AG09309 (cell line): ENCODE measurements at places on chromosomes 5 and 9.

DNA sequence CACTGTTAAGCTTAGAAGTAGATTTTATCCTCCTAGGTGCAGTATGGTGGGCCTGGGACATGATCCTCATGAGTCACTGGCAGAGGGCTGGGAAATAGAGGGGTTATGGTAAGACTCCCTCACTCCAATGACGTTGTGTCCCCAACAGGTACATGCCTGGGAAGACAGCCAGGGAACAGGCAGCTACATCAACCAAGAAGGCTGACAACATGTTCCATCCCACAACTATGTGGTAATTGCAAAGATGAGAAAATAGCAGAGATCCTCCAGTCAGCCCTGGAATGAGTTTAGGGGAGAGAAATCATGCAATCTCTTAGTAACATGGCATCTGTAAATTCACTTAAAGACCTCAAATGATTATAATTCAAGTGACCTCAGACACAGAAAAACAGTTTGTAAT, 114.4 kb upstream of the LIFR start:
- DNase-seq, result peak; percentile 27

DNA sequence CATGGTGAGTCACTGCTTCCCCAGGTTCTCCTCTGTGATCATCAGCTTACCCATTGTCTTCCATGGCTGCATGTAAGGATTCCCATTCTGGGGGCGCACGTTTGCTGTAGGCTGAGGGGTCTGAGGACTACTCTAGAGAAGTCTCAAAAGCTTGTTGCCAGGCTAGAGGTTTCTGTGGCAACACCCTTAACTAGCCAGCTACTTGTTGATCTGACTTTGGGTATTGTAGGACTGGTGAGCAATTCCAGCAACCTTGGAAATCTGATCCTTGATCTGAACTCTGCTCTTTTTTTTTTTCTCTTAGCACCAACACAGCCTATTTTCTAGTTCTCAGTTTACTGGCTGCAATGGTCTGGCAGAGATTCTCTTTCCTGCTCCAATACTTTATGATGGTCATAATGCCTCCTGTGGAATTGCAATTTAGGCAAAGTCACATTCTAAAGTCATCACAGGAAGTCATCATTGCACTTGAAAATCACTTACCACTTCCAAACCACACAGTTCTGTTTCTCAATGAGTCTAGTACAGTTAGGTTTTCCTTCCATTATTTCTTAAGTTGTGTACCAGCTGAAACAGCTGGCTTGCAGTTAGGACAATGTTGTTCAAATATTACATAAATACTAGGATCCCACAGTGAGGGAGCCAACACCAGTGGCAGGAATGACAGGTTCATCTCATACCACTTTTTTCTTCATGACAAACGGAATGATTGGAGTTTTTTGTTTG, 110.3 kb downstream of the SLC12A2 start:
- no peak for DNase-seq

DNA sequence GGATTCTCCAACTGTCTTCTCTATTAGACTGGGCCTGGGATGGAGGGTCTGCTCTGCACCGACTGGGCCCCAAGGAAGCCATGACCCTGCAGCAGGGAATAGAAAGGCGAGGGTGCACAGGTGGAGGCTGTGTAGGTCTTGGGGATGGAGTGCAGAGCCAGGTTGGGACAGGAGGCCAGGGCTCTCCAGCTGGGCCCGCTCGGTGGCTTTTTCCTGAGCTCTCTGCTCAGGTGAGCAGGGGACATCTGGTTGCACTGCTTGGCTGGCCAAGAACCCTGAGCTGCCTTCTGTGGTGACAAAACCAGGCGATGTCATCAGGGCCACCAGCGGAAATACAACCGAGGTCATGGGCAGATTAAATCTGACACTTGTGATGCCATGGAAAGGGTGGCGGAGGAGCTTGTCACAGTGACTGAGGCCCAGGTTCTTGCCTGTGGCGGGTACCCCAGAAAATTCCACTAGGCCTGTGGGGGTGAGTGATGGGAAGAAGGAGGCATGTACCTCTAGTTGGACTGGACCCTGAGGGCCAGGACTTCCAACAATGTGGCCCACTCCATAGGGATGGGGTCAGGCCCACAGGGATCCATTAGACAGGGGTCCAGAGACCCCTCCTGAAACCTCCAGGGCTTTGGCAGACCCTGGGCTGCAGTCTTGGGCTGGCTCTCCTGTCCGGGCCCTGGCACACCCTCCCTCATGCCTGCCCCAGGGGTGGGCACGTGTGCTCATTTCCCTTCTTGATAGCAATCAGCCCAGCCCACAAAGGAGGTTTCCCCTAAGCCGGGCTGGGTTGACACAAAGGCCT, 4.4 kb upstream of the IL3 start:
- no peak for DNase-seq

DNA sequence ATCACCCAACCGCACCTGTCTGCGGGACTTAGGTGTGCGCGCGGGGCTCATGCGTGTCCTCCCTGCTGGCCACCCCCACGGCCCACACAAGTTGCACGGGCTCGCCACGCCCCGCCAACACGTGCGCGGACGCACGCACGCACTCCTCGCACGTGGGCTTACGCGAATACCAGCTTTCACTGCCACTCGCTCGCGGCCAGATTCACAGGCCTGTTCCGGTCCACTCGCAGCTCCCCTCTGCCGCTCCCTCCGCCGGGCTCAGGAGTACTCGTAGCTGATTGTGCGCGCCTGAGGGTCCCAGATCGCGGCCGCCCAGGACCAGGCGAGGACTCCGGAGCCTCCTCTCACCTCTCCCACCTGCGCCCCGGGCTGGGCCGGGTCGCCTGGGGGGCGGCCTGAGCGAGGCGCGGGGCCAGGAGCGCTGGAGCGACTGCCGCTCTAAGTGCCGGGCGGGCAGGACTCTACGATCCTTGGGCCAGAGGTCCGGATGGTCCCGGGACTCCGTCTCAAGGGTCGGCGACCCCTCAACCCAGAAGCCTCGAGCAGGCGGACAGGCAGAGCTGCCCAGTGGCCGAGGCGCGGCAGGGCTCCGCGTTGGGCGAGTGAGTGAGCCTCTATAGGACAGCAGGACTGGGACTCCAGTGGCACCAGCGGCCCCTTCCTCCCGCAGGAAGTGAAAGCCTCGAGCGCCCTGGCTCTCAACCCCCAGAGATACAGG, 3.4 kb downstream of the PCDHGC5 start:
- DNase-seq, result no peak

DNA sequence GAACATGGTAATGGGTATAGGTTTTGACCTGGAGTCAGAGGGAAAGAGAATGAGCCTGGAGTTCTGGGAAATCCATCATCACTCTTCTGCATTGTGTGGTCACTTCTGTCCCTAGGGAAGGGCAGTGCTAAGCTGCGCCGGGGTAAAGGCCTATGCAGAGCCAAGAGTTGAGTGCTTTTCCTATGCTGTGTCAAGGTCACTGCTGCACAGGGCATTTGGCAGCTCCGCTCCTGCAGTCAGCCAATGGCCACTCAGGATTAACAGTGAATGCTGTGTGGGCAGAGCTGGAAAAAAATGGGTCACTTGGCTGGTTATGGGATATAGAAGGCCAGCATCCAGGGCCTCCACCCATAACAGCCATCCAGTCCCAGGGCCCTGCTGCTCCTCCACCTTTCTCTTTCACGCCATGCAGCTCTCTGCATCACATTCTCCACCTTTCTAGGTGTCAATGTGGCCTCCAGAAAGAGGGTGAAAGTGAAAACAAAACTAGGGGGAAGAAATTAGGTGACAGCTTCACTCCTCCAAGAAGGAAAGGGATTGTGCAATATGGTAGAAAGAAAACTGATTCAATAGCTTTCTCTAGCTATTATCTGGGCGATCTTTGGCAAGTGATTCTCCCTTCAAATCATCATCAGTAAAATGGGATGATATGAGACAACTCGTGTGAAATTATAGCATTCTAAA, 279.3 kb upstream of the ANKRD55 start:
- DNase-seq, result no peak

- DNase-seq, result no peak
Observed at GRCh38 chr5:3417376-3417943, 178.2 kb upstream of the IRX1 start.

DNA sequence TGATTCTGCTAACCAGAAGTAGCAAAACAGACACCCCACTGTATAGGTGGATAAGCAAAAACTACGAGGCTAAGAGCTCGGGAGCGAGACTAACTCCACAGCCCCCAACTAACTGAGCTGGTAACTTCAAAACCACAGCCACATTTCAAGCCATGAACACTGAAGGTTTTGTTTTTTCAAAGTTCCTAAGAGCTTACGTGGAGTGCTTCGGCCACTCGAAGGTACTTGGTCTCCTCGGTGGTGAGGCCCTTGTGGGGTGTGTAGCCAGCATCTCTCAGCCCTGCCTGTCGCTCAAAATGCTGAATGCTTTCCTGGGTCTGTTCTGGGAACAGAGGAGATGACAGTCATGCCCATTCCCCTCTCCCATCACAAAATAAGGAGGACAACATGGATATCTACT, 11.1 kb downstream of the KIAA1191 start:
- DNase-seq, result no peak

DNA sequence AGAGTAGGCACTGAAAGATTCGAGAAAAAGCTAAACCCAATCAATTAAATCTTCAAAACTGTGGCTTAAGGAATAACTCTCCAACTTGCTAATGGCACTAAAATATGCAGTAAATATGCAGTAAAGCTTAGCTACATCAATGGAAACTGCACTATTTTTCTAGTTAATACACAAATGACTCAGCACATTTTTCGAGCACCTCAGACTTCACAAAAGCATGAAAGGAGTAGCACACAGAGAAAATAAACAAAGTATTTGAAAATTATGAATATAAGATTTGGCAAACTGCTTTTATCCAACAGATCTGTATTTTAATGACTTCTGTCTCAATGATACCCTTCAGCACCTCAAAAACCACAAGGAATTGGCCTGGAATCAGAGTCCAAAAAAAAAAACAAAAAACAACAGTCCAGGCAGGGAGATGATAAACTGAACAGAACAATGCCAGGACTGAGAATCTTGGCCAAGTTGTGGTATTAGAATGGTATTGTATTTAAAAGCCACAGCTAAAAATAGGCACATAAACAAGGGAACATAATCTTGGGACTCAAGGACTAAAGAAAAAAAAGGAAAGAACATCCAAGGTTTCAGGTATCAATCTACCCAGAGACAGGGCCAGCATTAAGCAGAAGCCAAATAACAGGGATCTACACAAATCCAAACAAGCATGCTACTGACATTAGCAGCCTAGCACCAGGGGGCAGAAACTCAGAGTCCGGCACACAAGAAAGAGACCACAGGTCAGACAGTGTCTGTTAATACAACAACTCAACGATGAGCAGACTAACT, 21.4 kb downstream of the TMEM245 start:
- DNase-seq, result peak; percentile 81

- no peak for DNase-seq
Observed at GRCh38 chr9:93092251-93092991, 3.6 kb upstream of the CARD19 start.

DNA sequence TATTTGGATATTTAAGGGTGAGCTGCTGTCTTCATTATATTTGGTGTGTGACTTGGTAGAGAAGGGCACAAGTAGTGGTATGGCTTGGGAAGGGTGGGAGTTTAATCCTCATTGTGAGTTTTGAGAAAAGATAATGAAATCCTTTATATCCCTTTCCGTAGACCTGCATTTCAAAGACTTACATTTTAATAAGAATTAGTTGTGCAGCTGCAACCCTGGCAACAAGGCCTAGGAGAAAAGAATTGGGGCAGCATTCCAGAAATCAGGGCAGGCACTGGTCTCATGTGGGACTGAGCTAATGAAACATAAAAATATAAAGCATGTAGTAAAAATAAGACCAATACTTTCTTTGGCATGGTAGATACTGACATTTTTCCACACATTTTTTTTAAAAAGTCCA, 60.5 kb downstream of the CDC42SE2 start:
- no peak for DNase-seq

DNA sequence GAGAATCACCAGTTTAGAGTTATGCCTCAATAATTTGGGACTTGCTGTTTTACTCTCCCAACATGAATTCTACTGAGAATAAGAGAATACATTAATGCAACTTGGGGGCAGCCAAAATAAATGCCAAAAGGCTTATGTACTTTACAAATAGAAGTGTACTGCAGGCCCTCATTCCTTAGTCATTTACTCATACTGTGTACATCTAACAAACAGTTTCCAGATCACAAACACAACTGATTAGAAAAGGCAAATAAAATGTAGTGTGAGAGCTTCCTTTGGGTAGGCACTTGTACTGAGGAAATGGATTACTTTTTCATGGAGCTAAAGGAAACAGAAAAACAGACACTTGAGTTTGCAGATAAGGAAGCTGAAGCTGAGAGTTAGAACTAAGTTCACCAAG, 12.6 kb downstream of the ANKDD1B start:
- no peak for DNase-seq

- no peak for DNase-seq
Observed at GRCh38 chr9:22413884-22414283, 32.7 kb upstream of the DMRTA1 start.

GRCh38 chr5:73625944-73626811, at the start of gene ARHGEF28:
TSS of gene ARHGEF28 (plus strand) at chr5:73626196. CDS start at chr5:73684852, 58,656 bp downstream.
- no peak for DNase-seq

GRCh38 chr9:13158986-13159385, 120.5 kb downstream of the MPDZ start:
- DNase-seq, result no peak

- no peak for DNase-seq
Observed at GRCh38 chr9:136975644-136976043, 1.7 kb upstream of the PTGDS start.

DNA sequence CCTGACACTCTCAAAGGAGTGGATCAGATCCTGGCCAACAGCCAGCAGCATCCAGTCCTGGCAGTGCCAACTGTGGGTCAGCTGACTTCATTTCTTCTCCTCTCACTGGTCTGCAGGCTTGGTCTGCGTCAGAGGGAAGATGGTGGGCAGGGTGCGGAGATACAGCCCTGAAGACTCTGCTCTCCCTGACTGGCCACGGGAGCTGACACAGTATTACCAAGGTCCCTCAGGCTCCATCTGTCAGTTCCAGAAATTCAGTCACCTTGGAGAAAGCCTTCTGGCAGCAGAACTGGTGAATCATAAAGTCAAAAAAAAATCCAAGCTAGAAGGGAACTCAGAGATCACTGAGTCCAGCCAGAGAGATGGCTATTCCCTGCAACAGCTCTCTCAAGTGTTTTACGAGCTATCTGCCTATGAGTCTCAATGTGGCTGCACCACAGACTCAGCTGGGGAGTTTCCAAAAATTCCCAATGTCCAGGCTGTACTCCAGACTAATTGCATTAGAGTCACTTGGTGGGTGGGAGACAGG, 27.9 kb downstream of the C1QTNF2 start:
- peak; percentile 74 for DNase-seq

DNA sequence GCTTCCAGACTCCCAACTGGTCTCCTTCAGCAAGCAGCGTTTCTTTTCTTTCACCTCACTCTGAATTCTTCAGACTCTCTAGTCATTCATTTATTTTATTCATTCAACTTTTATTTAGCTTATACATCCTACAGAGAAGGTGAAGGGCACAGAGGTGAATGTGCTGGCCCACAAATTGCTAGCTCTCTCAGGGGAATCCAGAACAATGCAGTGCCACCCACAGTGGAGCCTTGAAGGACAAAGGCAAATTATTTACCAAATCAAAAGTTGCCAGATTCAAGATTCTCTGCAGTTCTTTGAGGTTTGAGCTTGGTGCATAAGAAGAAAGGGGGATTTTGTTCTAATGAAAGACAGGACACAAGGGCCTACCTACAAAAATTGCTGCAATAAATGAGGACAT, 29.7 kb downstream of the GRIA1 start:
- no peak for DNase-seq

GRCh38 chr5:44845777-44846176, 37.0 kb downstream of the MRPS30 start:
- DNase-seq, result no peak
